NCI-H510A (cell line): ENCODE measurements at places on chromosomes 1 and 21.

DNA sequence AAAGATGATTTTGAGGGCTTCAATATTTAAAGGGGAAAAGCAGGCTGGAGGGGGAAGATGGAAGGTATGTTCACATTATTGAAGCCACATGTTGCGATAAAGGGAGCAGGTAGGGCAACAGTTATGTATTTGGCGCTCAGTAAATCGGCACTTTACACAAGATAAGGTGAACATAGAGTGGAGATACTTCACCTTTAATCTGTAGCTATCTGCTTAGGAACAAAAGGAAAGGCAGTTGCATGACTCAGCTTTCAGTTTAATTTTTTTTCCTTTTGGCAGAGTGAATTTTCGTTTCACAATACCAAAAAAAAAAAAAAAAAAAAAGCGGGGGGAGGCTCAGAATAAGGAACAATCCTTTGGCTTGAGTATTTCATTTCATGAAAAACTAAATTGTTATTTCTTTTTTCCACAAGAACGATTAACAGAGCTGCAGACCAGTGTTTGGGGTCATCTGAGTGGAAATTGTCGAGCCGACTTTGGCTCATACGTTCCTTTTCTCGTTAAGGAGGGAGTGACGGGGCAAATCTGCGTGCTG, 1.1 kb upstream of the COQ8A start:
- DNase-seq, result no peak

DNA sequence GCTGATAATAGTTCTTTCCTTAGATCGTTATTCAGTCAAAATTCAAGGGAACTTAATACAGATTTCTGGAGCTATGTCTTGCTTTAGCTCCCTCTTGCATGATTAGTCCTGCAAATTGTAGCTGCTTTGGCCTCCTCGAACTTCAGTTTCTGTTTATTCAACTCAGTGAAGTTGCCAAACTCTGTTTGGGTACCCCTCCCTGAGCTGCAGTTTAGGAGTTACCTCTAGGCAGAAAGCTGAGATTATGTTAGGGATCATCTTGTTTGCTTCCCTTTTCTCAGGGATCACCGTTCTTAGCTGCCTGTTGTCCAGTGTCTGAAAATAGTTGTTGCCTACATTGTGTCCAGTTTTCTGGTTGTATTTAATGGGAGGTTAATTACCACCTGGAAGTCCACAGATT, 43.5 kb downstream of the SNX27 start:
- no peak for DNase-seq

- DNase-seq, result no peak
These were observed 51.1 kb downstream of the HSF2BP start for GRCh38 chr21:43608225-43608624.

DNA sequence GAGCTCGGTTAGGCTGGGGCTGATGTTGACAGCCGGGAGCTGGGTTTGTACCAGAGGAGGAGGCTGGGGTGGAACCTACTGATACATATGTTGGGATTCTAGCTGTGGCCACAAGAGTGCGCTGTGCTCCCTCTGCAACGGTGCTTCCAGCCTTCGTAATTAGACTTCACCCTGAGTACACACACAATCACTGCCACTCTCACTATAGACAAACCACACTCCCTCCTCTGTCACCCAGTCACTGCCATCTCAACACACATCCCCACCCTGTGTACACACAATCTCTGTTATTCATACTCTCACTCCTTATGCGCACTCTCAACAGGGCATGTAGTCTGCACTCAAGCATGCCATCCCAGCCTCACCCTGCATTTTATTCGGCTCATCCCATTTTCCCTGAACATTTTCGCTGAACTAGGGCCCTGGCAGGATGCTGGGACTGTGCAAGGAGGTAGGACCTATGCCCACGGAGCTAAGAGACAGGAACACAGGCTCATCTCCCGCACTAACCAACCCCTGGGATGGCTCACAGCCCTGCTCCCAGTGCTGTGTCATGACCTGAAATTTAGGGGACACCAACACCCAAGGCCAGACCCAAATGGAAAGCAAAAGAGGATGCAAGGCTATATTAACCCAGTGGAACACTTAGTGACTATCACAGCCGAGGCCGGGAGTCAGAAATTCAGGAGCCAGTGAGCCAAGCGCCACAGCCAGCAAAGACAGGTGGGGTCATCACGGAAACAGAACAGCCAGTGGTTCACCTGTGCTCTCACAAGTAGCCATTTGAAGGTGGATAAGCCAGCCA, 5.7 kb downstream of the GJB3 start:
- peak; percentile 89 for DNase-seq
